ENCODE measurements at places on chromosomes 12 and 14.

DNA sequence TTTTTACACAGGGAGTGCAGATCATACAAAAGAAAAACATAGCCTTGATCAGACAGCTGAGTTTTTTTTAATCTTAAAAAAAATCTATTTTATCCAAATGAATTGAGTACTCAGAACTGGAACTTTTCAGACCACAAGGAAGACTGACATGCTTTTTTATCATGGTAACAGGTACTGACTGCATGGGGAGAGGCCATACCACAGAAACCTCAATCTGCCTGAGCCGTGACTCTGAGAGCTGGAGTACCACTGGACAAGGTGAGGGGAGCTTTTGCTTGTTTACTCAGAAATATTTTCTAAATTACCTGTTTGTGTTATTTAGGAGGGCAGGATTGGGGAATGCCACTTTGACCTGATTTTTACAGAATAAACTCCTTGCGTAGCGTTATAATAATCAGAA lies 143.9 kb downstream of the ALX1 start:
- H3K36me3 ChIP-seq, result no peaks in the 10 kb centered on the region
- no peak overlapping the region for H3K4me3 ChIP-seq
- DNase-seq, result no peak
- no peaks in the 10 kb centered on the region for H3K4me1 ChIP-seq

- DNase-seq, result no peak
- no peaks in the 10 kb centered on the region for H3K4me1 ChIP-seq
- peaks cover 4% of the 10 kb centered on the region for H3K27me3 ChIP-seq
- no peak overlapping the region for H3K27ac ChIP-seq
- no peaks in the 10 kb centered on the region for H3K36me3 ChIP-seq
Measured at GRCh38 chr14:60171690-60172089, 6.5 kb upstream of the DHRS7 start.

DNA sequence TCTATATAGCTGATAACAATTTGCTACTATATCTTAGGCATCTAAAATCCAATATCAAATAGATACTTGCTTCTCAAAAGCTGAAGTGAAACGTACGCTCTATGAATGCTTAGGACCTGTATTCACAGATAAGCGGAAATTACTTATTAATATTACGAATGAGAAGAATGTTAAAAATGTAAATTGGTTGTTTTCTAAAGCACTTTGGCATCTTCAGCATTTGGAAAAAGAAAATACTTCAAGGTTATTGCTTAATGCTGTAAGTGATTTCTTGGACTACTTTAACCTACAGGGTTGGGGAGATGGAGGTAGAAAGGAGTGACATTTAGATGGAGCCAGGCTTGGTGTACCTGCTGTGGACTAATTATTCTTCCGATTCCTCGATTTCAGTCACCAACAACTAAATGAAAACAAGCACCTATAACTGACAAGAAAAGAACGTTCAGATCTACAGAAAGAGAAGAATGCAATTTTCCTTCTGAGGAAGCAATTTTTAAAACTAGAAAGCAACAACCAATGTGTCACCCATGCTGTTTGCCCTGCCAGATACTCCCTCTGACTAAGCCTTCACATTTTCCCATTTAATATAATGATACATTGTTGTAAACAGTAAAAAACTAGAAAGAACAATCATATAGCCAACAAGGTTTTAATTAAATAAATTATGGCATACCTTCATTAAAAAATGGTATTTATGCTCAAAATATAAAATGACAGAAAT lies 49.3 kb downstream of the SLC25A21 start:
- no peaks in the 10 kb centered on the region for H3K27me3 ChIP-seq
- no peaks in the 10 kb centered on the region for H3K4me1 ChIP-seq
- no peak overlapping the region for H3K27ac ChIP-seq
- H3K4me3 ChIP-seq, result no peak overlapping the region

DNA sequence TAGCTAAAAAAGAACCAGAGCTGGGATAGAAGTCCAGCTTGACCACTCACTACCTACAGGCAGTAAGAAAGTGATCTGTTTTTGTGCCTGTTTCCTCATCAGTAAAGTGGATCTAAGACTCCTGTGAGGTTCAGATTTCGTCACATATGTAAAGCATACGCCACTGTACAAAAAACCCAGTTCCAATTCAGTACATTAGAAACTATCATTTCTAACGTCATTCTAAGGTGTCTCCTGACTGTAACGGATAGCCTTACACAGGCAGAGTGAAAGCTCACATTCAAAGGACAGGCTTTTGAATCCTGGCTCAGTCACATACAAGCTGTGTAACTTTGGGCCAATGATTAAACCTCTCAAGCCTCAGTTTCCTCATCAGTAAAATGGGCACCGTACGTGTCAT lies 3.5 kb downstream of the SLC15A4 start:
- peaks cover 8% of the 10 kb centered on the region for H3K36me3 ChIP-seq
- peaks cover 7% of the 10 kb centered on the region for H3K27me3 ChIP-seq

- DNase-seq, result no peak
- H3K4me1 ChIP-seq, result no peaks in the 10 kb centered on the region
- H3K4me3 ChIP-seq, result no peak overlapping the region
Measured at GRCh38 chr12:84270470-84271140, 642.0 kb downstream of the SLC6A15 start.

DNA sequence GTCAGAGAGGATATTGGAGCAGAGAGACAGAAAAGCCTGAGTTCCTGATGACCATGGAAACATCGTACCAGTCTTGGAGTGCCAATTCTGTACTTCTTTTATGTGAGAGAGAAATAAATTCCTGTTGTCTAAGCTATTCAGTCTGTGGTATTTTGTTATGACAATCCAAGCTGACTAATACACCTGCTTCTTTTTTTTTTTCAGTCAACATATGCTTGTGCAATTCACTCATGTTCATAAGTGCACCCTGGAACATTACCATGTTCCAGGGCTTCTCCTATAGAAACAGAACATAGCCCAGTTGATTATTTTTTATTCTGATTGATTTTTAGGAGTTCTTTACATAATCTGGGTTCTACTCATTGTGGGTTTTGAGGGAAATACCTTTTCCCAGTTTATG lies 1.7 kb upstream of the CHPT1 start:
- no peak overlapping the region for H3K27ac ChIP-seq
- H3K4me1 ChIP-seq, result peaks cover 13% of the 10 kb centered on the region
- no peaks in the 10 kb centered on the region for H3K36me3 ChIP-seq
- DNase-seq, result no peak
- H3K4me3 ChIP-seq, result no peak overlapping the region

GRCh38 chr14:74326369-74327152 lies 21.7 kb upstream of the VRTN start:
- H3K36me3 ChIP-seq, result no peaks in the 10 kb centered on the region
- H3K4me3 ChIP-seq, result no peak overlapping the region
- no peaks in the 10 kb centered on the region for H3K4me1 ChIP-seq
- H3K27ac ChIP-seq, result no peak overlapping the region
- no peak for DNase-seq

DNA sequence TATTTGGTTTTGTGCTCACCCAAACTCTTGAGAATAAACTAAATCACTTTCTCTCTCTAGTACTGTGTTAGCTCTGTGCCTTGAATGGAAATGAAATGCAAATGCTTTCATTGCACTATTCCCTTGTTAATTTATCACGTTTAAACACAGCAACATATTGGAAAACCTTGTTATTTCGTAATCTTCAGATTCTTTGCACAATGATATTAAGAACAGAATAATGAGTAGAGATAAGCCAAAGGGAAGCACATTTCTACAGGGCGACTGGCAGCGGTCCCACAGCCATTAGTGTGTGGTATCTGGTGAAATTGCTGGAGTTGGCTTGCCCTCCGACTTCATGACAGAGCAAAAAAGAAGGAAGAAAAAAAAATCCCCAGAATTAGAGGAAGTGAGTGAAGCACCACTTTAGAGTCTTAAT lies 166.1 kb upstream of the E2F7 start:
- H3K27me3 ChIP-seq, result no peaks in the 10 kb centered on the region
- H3K36me3 ChIP-seq, result no peaks in the 10 kb centered on the region
- H3K27ac ChIP-seq, result no peak overlapping the region

GRCh38 chr12:3084742-3085141 lies 7.6 kb downstream of the TSPAN9 start:
- no peak overlapping the region for H3K27ac ChIP-seq
- H3K4me1 ChIP-seq, result no peaks in the 10 kb centered on the region
- DNase-seq, result no peak
- H3K4me3 ChIP-seq, result no peak overlapping the region
- no peaks in the 10 kb centered on the region for H3K27me3 ChIP-seq
- no peaks in the 10 kb centered on the region for H3K36me3 ChIP-seq

DNA sequence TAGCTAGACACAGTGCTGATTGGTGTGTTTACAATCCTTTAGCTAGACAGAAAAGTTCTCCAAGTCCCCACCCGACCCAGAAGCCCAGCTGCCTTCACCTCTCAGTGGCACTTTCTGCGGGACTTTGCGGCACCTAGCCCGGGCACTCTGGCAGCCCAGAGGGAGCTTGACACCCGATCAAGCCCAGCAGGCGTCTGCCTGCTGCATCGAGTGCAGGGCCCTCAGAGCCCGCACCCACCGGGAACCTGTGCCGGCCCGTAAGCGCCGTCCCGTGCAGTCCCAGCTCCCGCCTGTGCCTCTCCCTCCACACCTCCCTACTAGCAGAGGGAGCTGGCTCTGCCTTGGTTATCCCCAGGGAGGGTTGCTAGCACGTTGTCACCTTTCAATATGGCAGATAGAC lies 631.0 kb upstream of the STXBP6 start:
- no peaks in the 10 kb centered on the region for H3K27me3 ChIP-seq
- H3K4me1 ChIP-seq, result no peaks in the 10 kb centered on the region
- no peaks in the 10 kb centered on the region for H3K36me3 ChIP-seq
- no peak overlapping the region for H3K4me3 ChIP-seq

DNA sequence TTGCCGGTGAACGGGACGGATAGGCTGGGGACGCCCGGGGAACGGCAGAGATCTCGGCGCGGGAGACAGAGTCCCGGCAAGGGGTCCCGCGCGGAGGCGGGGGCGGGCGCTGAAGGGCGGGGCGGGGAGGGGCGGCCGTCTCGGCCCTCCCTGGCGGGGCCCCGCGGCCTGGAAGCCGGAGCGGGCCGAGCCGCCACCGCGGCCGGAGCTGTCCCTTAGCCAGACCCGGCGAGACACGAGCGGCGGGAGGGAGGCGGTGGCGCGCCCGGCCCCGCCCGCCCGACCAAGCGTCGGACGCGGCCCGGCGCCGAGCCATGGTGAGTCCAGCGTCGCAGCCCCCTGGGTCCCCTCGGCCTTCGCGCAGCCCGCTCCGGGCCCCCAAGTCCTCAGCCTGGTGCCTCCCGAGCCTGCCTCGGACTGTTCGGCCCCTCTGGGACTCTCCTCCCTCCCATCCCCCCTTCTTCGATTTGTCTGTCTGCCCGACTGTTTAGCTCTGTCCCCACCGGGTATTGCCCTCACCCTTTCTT lies at the start of gene ARHGEF40:
TSS of gene ARHGEF40 (plus strand) at position 222 of the 527 bp plus-strand sequence. CDS start at position 315, 93 bp downstream.
- no peak within 1 kb of the TSS for H3K27ac ChIP-seq
- no peaks in the 10 kb centered on the region for H3K36me3 ChIP-seq
- peaks cover 7% of the 10 kb centered on the region for H3K4me1 ChIP-seq

- no peak for DNase-seq
- H3K4me3 ChIP-seq, result no peak overlapping the region
- H3K36me3 ChIP-seq, result no peaks in the 10 kb centered on the region
- H3K27ac ChIP-seq, result no peak overlapping the region
- no peaks in the 10 kb centered on the region for H3K4me1 ChIP-seq
Measured at GRCh38 chr14:57883061-57883460, 17.2 kb upstream of the SLC35F4 start.

DNA sequence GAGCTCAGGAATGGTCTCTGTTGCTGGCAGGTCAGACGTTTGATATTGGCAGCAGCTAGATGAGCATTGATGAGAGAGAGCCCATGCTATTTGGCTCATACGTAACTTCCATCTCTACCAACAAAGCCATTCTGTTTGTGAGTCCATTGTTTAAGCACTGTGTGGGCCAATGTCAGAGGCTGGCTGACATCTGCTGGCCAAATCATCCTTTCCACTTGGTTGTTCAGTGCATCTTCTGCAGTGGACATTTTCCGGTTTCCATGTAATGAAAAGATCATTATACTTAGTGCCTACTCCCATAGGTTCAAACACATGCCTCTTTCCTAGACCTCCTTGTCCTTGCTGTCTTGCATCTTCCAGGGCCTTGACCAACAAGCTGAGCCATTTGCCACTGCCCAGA lies 59.2 kb downstream of the IFT81 start:
- no peak overlapping the region for H3K27ac ChIP-seq
- no peak for DNase-seq

DNA sequence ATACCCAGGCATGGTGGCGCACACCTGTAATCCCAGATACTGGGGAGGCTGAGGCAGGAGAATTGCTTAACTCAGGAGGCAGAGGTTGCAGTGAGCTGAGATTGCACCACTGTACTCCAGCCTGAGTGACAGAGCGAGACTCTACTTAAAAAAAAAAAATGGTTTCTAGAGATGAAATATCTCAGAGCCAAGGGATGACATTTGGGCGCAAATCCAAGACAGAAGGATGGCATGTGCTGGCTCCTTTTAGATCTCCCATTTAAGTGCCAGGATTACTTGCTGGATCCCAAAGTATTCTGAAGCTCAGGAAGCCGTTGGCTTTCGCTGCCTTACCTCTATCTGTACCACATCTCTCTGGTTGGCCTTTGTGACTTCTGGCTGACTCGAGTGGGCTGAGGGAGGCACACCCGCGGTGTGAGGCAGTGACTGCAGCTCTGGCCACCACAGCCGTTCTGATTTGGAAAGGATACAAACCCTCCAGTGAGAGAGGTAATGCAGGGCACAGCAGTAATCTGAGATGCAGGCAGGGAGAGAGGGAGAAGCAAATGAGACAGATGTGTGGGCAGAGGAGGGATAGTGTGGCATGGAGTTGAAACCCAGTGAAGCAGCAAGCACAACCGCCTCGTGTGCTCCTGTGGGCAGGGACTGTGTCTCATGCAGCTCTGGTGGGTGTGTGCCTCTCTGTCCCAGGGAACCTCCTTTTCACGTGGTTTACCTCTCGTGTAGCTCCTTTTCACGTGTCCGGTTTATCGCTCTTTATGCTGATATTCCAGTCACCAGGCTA lies 4.9 kb downstream of the B4GALNT3 start:
- no peaks in the 10 kb centered on the region for H3K36me3 ChIP-seq
- peaks cover 8% of the 10 kb centered on the region for H3K4me1 ChIP-seq
- peaks cover 11% of the 10 kb centered on the region for H3K27me3 ChIP-seq
- no peak overlapping the region for H3K27ac ChIP-seq
- no peak overlapping the region for H3K4me3 ChIP-seq

- no peak for DNase-seq
- peaks cover 2% of the 10 kb centered on the region for H3K27me3 ChIP-seq
- no peaks in the 10 kb centered on the region for H3K36me3 ChIP-seq
- no peaks in the 10 kb centered on the region for H3K4me1 ChIP-seq
- H3K27ac ChIP-seq, result no peak overlapping the region
Measured at GRCh38 chr12:22275843-22276242, 58.7 kb downstream of the ST8SIA1 start.
